Naive B cell (primary cell): ENCODE measurements at places on chromosomes 11 and 22.

GRCh38 chr11:31651208-31651607 is 141.6 kb downstream of the ELP4 start:
- DNase-seq: no peak

DNA sequence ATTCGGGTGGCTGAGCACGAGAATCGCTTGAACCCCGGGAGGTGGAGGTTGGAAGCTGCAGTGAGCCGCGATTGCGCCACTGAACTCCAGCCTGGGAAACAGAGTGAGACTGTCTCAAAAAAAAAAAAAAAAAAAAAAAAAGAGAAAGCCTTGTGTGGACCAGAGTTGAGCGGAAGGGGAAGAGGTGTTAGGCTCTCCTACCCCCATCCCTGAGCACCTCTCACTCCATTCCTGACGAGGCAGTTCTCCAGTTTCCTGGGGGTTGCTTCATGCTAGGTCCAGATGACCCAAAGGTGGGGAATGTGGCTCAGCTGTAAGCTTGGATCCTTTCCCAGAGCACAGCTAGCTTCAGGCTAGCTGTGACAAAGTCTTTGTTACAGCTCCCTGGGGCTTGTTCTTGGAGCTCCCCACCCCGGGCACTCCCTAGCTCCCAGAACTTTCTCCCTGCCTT is 8.8 kb upstream of the DNAL4 start:
- no peak for DNase-seq

DNA sequence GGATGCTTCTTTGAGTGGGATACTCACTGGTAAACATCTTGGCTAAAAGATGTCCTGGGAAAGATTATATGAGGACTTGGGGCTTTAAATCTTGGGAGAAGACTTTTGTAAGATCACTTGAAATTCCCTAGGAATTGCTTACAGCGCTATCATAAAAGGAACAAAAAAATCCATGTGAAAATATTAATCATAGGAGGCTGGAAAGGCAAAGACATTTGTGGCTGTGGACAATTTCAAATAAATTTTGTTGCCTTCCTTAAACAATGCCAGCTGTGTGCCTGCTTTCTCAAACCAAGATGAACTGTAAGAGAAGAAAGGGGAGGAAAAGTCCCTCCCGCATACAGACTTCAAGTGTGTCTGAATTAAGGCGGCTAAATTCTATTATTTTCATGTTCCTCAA is 75.6 kb downstream of the SNX19 start:
- DNase-seq: no peak

DNA sequence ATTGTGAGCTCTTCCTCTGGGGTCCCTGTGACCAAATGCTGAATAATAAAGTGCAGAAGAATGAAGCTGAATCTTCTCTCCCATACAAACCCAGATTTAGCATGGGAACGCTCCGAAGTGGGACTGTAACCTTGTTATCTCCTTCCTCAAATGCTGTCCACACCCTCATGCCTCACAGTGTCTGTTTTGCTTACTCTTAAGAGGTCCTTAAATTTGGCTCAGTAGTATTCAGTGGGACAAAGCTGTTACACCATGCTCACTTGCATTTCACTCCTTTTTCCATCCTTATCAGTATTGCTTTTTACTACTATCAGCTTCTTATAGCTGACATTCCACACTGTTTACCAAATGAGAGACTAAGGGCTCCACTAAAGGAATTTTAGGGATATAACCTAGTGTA is 13.8 kb upstream of the AMOTL1 start:
- no peak for DNase-seq

GRCh38 chr11:66195867-66196266 is 72.6 kb upstream of the RAB1B start:
- no peak for DNase-seq

DNA sequence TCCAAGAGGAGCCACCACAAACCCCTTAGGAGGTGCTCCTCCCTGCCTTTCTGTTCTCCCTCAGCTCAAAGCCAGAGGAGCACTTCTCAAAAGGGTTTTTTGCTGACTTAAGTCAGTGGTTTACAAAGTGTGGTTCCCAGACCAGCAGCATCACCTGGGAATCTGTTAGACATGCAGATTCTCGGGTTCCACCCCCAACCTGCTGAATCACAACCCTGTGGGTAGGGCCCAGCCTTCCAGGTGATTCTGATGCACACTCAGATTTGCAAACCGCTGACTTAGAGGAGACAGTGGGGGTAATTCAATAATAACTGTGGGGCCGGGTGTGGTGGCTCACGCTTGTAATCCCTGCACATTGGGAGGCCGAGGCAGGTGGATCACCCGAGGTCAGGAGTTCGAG is 22.8 kb downstream of the CREB3L1 start:
- DNase-seq: no peak

- no peak for DNase-seq
These were observed 55.0 kb upstream of the ZBTB44 start for GRCh38 chr11:130369713-130370112.

GRCh38 chr11:71080239-71081097 is 171.9 kb downstream of the SHANK2 start:
- no peak for DNase-seq
